ENCODE measurements at places on chromosomes 3 and 15. TPM values are rescaled to one million over a fixed set of nuclear protein-coding genes. Genes with fewer than 3 reads are reported as not detected.

DNA sequence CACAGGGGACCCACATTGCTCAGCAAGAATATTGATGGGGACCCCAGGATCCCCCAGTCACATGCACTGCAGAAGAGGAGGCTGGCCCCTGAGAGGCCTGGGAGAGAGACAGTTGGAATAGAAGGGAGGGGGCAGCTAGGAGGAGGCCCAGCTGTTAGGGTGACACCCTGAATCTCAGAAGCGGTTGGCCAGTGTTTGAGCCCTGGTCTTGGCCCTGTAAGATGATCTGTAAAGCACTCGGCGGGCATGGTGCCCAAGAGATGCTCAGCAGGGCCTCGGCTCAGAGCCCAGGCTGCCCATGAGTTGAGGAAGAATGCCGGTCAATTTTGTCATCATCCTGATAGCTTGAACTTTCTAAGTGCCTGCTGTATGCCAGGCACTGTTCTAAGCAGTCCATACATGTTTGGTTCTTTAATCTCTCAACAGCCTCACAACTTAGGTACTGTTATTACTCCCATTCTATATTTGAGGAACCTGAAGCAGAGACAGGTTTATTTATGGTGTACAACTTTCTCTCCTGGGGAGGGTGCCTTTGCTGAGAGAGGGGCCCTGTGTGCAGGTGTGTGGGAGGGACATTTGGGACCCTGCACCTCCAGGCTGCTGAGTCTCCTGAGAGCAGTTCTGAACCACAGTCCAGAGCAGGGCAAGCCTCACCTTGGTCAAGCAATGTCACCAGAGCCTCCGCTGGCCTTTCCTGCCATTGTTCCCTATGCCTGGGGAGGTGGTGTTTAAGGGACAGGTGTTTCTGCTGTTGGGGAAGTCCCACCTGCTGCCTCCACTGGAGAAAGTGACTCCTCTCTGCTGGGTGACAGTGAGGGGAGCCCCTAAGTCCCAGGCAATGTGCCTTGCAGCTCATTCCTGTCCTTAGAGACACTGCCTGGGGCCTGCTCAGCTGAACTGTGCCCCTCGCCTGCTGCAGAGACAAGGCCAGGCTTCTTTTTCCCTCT is 26.0 kb downstream of the SLC6A6 start:
- no peak for DNase-seq

- DNase-seq, result no peak
Measured at GRCh38 chr3:188749010-188749617, 422.7 kb upstream of the TPRG1 start.

DNA sequence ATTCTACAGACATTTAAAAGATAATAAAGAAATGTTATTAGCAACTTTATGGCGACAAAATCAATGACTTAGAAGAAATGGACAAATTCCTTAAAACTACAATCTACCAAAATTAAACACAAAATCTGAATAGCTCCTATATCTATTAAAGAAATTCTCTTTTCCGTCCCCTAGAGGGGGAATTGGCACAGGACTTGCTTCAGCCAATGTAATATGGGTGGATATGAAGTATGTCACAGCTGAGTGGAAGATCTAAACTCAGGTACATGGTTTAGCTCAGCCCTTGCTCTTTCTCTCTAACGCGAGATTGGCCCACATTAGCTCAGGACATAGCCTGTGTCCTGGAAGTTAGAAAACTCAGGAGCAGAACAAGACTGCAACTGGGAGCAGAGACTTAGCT is 79.3 kb downstream of the DNAH12 start:
- DNase-seq, result no peak

DNA sequence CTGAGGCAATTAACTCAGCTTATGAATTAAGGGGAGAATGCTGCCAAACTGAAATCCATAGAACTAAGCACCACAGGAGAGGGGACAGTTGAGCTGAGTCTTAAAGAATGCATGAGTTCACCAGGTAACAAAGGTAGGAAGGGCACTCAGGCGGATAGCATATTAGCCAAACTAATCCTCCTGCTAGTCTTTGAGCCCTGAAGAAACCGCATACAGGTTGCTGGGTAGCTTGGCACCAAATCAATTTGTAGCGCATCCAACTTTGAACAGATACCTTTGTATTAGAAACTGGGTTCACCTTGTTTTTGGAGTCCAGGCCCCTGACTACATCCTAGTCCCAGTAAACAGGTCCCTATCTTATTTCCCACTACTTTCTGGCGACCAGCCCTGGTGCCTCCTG is 93.7 kb downstream of the FRMD4B start:
- DNase-seq, result no peak

- DNase-seq, result no peak
Measured at GRCh38 chr3:196619223-196619622, 20.3 kb upstream of the NRROS start.

- DNase-seq, result no peak
Measured at GRCh38 chr15:59746777-59747176, 57.7 kb upstream of the BNIP2 start.

GRCh38 chr3:30500666-30501399 is 105.6 kb upstream of the TGFBR2 start:
- no peak for DNase-seq

DNA sequence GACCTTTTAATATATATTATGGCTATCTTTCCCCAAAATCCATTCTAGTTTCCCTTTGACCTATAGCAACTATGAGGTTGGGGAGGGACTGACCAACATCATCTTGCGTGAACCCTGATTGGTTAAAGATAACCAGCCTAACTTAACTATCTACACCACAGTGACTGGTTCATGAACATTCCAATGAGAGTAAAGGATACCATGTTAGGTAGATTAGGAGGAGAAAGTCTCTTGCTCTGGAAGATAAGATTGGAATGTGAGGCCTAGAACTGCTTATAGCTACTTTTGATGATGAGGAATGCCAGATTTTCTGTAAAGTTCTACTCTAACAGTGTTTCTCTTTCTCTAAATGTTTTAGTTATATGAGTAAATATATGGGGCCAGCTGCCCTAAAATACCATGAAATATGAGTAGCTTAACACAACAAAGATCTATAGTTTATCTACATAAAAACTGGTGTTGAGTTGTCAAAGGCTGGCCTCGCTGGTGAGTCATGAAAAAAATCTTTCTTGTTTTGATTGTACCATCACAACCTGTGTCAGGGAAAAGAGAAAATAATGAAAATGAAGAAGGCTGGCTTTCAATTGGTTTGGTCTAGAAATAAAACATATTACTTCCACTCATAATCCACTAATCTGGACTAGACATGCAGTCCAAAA is 481.4 kb downstream of the NSUN3 start:
- no peak for DNase-seq

GRCh38 chr3:123159926-123160635 is 41.7 kb upstream of the SEC22A start:
- no peak for DNase-seq

DNA sequence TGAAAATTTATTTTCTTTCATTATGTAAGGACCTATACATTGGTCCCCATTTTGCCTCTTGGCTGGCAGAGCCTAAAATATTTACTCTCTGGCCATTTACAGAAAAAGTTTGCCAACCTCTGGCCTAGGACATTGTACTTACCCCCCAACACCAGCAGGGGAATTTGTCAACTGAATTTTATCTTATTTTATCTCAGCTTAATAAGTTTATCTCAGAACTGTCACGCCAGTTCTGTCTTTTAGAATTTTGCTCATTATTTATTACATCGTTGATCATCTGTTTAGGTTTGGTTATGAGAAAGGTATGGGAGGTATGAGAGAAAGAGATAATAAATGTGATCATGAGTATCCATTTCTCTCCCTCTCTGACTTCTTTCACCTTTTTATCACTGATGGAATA is 38.3 kb downstream of the CHD2 start:
- no peak for DNase-seq

GRCh38 chr3:172228036-172228415 is 188.6 kb downstream of the FNDC3B start:
- DNase-seq, result no peak

GRCh38 chr3:30609930-30610701 is 3.7 kb downstream of the TGFBR2 start:
- no peak for DNase-seq

GRCh38 chr3:157618075-157618760 is 115.0 kb upstream of the VEPH1 start:
- DNase-seq, result no peak

- no peak for DNase-seq
Measured at GRCh38 chr3:127588806-127589577, 1.5 kb downstream of the TPRA1 start.

GRCh38 chr3:1692428-1692827 is 406.2 kb upstream of the CNTN4 start:
- DNase-seq, result no peak

GRCh38 chr3:105495021-105495420 is 128.3 kb downstream of the ALCAM start:
- no peak for DNase-seq

GRCh38 chr15:85383470-85384148 is 3.2 kb downstream of the AKAP13 start:
- no peak for DNase-seq

DNA sequence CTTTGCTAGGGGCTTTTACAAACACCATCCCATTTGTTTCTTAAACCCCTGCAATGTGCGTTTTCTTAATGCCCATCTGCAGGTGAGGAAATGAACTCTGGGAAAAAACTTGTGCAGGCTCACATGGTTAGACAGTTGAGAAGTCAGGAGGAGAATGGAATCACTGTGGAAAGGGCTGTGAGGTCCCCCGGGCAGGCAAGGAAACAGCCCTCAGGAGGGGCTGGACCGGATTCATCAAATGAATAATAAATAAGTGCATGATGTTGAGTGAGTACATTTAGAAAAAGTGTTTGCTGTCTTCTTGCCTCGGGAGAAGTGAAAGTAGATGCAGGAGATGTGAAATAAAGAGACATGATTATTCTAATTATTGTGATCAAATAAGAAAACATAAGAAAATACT is 76.6 kb downstream of the PGPEP1L start:
- DNase-seq, result no peak

Gene NR1I2
- 0.54 TPM for polyA plus RNA-seq

Gene NUP210
- polyA plus RNA-seq, result 23.7 TPM

Gene IQCH
- 10.1 TPM for polyA plus RNA-seq

Gene OGG1
- polyA plus RNA-seq, result 56.8 TPM

Gene RTP3
- not detected for polyA plus RNA-seq

Gene LTK
- 1.4 TPM for polyA plus RNA-seq

Gene GRK7
- polyA plus RNA-seq, result not detected

Gene CLSTN2
- 1.5 TPM for polyA plus RNA-seq

Gene LNP1
- polyA plus RNA-seq, result 9.1 TPM

Gene MLF1
- 72.2 TPM for polyA plus RNA-seq

Gene MASP1
- polyA plus RNA-seq, result 6.6 TPM

Gene SAXO2
- polyA plus RNA-seq, result 6.1 TPM

Gene CPA3
- polyA plus RNA-seq, result 0.58 TPM

Gene UPK1B
- 9.6 TPM for polyA plus RNA-seq

Gene SPINT1
- polyA plus RNA-seq, result 71.1 TPM

All from right renal cortex interstitium (tissue), 3 donors.